ENCODE measurements at places on chromosomes 1 and 21.

DNA sequence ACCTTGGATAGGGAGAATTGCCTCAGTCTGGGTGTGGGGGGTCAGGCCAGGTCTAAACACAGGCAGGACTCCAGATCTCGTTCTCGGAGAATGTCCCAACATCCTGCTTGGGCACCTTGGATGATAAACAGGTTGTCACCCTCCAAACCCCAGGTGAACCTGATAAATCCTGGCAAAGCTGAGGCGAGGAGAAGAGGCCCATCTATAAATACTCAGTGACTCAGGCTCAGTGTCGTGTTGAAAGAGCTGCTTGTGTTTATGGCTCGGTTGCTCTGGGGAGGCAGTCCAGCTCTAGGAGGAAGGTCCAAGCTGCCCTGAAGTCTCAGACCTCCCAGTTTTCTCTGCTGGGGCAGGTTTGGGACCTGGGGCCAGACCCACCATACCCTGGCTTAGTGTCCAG lies 15.8 kb upstream of the TRIM63 start:
- no peaks in the 10 kb centered on the region for H3K27me3 ChIP-seq
- no peak overlapping the region for H3K4me3 ChIP-seq
- no peak for DNase-seq
- no peak overlapping the region for H3K27ac ChIP-seq

DNA sequence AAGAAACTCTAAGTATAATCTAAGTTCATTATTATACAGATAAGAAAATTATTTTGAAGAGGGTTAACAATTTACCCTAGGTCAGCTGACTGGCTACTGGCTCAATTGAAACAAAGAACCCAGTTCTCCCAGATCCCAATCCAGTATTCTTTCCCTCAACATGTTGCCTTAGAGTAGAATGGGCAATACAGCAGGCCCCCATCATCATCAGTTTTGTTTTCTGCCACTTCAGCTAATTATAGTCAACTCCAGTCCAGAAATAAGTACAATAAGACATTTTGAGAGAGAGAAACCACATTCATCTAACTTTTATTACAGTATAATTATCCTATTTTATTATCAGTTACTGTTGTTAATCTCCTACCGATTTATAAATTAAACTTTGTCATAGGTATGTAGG lies 241.2 kb downstream of the ASTN1 start:
- no peak for DNase-seq
- no peak overlapping the region for H3K27ac ChIP-seq
- no peak overlapping the region for H3K4me3 ChIP-seq
- H3K36me3 ChIP-seq = no peaks in the 10 kb centered on the region
- H3K27me3 ChIP-seq = peaks cover 9% of the 10 kb centered on the region

DNA sequence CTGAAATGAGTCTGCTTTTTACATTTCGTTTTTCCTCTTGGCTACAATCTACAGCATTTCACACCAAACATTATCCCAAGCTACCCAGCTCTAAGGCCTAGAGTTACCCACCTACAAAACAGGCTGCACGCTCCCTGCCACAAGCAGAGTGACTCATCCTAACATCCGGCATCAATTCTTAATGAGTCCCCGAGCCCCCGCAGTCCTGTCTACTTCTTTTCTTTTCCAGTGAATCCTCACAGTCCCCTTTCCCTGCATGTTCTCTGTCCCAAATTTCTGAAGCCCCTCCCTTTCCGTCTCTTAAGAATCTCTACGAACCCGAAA lies 650 bp downstream of the PCNX2 start:
- H3K4me3 ChIP-seq = peak overlapping the region; percentile 89
- H3K36me3 ChIP-seq = peaks cover 11% of the 10 kb centered on the region
- H3K27ac ChIP-seq = peak overlapping the region; percentile 75
- peaks cover 19% of the 10 kb centered on the region for H3K4me1 ChIP-seq
- H3K27me3 ChIP-seq = no peaks in the 10 kb centered on the region

GRCh38 chr1:12159816-12160215 lies 7.0 kb upstream of the TNFRSF1B start:
- no peak overlapping the region for H3K4me3 ChIP-seq
- no peak overlapping the region for H3K27ac ChIP-seq
- H3K4me1 ChIP-seq = peaks cover 19% of the 10 kb centered on the region
- no peaks in the 10 kb centered on the region for H3K36me3 ChIP-seq

DNA sequence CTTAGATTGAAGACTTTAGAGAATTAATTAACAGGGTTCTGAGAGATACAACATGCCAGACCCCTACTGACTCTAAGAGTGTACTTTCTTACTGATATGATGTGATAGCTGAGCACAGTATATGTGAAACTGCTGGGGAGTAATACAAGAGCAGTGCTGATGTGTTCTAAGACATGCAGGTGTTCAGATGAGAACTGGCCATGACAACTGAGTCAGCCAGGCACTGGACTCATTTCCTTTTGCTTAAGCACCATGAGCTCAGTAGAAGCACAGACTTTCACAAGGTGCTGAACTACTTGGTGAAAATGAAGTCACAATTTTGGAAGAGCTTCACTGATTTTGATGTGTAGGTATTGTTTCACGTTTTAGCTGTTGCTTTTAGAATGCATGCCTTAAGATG lies 15.9 kb upstream of the POGZ start:
- H3K4me3 ChIP-seq = no peak overlapping the region
- no peaks in the 10 kb centered on the region for H3K36me3 ChIP-seq
- no peak overlapping the region for H3K27ac ChIP-seq
- no peaks in the 10 kb centered on the region for H3K27me3 ChIP-seq

DNA sequence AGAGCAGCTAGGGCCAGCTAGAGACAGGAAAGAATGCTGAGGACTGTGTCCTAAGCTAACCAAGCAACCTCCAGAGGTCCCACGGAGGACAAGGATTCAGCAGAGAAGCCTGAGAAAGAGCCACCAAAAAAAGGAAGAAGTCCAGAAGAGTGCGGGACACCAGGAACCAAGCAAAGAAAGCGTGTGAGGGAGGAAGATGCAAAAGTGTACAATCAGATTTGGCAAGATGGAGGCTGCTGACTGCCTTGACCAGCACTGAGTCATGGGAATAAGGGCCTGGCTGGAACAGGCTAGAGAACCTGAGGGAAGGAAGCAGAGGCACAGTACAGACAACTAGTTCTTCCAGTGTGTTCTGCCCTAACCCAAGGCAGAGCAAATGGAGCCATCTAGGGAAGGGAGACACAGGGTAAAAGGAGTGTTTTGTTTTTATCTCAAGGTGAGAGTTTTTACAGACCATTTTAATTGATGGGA lies 18.5 kb downstream of the TP53BP2 start:
- no peaks in the 10 kb centered on the region for H3K27me3 ChIP-seq
- DNase-seq = no peak
- peaks cover 8% of the 10 kb centered on the region for H3K4me1 ChIP-seq
- no peak overlapping the region for H3K4me3 ChIP-seq
- no peaks in the 10 kb centered on the region for H3K36me3 ChIP-seq
- H3K27ac ChIP-seq = no peak overlapping the region

- peaks cover 12% of the 10 kb centered on the region for H3K4me1 ChIP-seq
- H3K27ac ChIP-seq = peak overlapping the region; percentile 95
- no peak for DNase-seq
- no peaks in the 10 kb centered on the region for H3K27me3 ChIP-seq
- no peaks in the 10 kb centered on the region for H3K36me3 ChIP-seq
These were observed 1.8 kb downstream of the SH2D5 start for GRCh38 chr1:20730690-20731056.

DNA sequence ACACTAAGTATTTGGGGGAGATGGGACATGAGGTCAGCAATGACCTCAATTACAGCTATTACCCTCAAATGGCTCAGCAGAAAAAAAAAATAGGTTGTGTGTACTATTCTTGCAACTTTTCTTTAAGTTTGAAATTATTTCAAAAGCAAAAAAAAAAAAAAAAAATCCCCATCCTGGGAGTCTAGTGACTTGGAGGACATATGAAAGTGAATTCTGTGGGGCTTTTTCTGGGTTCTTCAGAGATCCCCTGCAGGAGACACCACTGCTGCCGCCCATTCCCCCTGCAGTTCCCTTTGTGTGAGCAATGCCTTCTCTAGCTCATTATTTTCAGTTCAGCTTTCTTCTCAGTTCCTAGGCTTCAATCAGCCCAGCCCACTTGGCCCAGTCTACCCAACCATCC lies 16.7 kb downstream of the HSD11B1 start:
- DNase-seq = no peak
- no peaks in the 10 kb centered on the region for H3K27me3 ChIP-seq
- H3K4me1 ChIP-seq = no peaks in the 10 kb centered on the region
- H3K4me3 ChIP-seq = no peak overlapping the region
- H3K36me3 ChIP-seq = no peaks in the 10 kb centered on the region

DNA sequence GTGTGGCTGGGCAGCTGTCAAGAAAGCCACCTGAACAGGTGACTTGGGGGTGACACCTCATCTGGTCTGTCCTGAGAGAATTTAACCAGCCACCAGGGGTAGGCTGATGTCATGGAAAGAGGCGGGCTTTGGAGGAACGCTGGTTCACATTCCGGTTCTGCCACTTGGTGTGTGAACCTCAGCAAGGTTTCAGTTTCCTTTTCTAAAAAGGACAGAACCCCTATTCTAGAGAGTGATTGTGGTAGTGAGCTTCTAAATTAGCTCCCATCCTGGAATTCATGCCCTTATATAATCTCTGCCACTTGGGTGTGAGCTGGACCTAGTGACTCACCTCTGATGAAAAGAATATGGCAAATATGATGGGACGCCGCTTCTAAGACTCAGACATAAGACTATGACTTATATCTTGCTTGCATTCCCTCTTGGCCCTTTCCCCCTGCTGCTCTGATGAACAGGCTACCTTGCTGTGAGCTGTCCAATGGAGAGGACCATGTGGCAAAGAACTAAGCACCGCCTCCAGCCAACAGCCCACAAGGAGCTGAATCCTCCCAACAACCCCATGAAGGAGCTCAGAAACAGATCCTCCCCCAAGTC lies 332.1 kb downstream of the RRAGC start:
- no peaks in the 10 kb centered on the region for H3K4me1 ChIP-seq
- no peak overlapping the region for H3K4me3 ChIP-seq
- peaks cover 16% of the 10 kb centered on the region for H3K27me3 ChIP-seq
- no peak for DNase-seq
- H3K27ac ChIP-seq = no peak overlapping the region
- H3K36me3 ChIP-seq = no peaks in the 10 kb centered on the region

GRCh38 chr1:236066828-236067386 lies 2.0 kb upstream of the NID1 start:
- no peak for DNase-seq
- H3K27ac ChIP-seq = no peak overlapping the region
- H3K4me3 ChIP-seq = no peak overlapping the region

DNA sequence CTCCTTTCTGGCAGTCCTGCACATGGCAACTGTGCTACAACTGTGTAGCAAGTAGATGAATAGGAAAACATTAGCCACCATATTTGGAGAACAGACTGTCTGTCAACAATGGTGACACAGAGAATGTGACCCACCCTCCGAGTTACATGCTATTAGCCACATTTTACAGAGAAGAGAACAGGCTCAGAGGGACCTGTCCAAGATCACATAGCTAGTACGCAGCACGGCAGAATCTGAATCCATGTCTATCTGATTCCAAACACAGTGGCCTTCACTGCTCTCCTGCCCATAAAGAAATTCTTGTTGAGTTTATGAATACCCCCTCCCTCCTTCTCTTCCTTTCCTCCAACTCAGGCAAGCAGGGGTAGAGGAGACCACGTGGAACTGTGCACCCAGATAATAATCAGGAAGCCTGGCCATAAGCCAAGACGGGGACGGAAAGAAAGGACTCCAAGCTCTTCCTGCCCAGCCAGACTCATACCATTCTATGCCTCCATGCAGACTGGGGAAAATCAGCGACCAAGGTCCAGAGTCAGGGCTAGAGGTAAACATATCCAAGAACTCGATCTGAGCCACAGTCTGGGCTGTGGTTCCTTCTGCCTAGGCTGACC lies 78.8 kb downstream of the TRABD2B start:
- no peaks in the 10 kb centered on the region for H3K27me3 ChIP-seq
- DNase-seq = no peak
- no peak overlapping the region for H3K4me3 ChIP-seq

DNA sequence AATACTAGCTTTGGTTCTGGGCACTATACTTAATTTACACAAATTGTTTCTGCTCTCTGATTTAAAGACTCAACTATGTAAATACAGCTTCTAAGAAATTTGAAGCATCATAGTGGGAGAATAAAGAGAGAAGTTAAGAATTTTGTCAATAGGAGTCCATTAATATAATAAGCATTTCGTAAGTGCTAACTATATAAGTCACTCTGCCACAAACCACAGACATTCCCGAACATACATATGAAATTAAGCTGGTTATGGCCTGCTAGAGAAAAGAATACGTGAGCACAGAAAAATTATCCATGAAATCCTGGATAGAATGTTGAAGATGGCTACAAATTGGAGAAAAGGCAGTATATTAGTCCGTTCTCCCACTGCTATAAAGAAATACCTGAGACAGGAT lies 526.2 kb downstream of the MRPL39 start:
- no peak overlapping the region for H3K4me3 ChIP-seq
- no peak for DNase-seq
- H3K27me3 ChIP-seq = no peaks in the 10 kb centered on the region
- H3K4me1 ChIP-seq = no peaks in the 10 kb centered on the region
- no peaks in the 10 kb centered on the region for H3K36me3 ChIP-seq

GRCh38 chr21:45916011-45916840 lies 65.3 kb upstream of the COL6A1 start:
- H3K27ac ChIP-seq = no peak overlapping the region
- H3K4me3 ChIP-seq = no peak overlapping the region
- H3K27me3 ChIP-seq = no peaks in the 10 kb centered on the region
- DNase-seq = no peak

DNA sequence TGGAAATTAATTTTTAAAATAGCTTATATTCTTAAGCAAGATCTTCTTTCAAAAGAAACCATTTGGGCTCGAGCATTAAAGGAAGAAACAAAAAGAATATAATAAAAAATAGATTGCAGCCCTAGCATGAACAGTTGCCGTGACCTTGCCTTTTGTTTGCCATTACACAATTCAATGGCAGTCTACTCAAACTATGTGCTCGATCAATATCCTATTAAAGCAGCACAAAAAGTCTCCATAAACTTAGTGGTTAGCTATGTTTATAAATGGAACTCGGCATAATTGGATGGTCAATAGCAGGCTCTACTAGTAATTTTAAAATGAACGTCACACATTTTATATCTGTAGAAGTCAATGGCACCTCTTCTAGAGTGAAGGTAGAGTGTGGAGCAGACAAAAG lies 256.5 kb downstream of the NFIA start:
- DNase-seq = no peak
- H3K4me1 ChIP-seq = peaks cover 26% of the 10 kb centered on the region
- peaks cover 3% of the 10 kb centered on the region for H3K36me3 ChIP-seq
- H3K4me3 ChIP-seq = peak overlapping the region; percentile 8
- H3K27ac ChIP-seq = peak overlapping the region; percentile 98
- no peaks in the 10 kb centered on the region for H3K27me3 ChIP-seq

- H3K4me3 ChIP-seq = no peak overlapping the region
- no peak for DNase-seq
- peaks cover 74% of the 10 kb centered on the region for H3K36me3 ChIP-seq
- peak overlapping the region; percentile 99 for H3K27ac ChIP-seq
- H3K27me3 ChIP-seq = no peaks in the 10 kb centered on the region
- peaks cover 66% of the 10 kb centered on the region for H3K4me1 ChIP-seq
These were observed 6.4 kb downstream of the LAMC1 start for GRCh38 chr1:183029591-183030000.

DNA sequence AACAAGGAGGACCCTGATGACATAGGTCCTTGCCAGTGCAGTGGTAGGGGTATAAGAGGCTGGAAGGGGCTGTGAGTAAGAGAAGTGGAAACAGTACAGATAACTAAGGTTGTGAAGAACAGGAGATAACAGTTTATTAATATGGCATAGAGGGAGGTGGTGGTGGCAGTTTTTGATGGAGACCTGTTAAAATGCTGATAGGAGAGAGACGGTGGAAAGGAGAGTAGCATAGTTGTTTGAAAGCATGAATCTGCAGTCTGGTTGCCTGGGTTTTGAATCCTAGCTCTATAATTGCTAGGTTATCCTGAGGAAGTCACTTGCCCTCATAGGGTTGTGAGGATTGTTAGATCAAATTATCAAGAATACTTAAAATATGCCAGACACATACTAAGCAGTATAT lies 19.4 kb downstream of the LRRC41 start:
- H3K4me1 ChIP-seq = peaks cover 7% of the 10 kb centered on the region
- peaks cover 59% of the 10 kb centered on the region for H3K36me3 ChIP-seq
- H3K27ac ChIP-seq = no peak overlapping the region
- DNase-seq = no peak

All from RWPE2 (cell line).